ENCODE measurements at places on chromosomes 1 and 21.

GRCh38 chr1:75100481-75101092, 33.6 kb upstream of the LHX8 start:
- DNase-seq: no peak

GRCh38 chr1:163477276-163477830, 155.6 kb downstream of the NUF2 start:
- no peak for DNase-seq

DNA sequence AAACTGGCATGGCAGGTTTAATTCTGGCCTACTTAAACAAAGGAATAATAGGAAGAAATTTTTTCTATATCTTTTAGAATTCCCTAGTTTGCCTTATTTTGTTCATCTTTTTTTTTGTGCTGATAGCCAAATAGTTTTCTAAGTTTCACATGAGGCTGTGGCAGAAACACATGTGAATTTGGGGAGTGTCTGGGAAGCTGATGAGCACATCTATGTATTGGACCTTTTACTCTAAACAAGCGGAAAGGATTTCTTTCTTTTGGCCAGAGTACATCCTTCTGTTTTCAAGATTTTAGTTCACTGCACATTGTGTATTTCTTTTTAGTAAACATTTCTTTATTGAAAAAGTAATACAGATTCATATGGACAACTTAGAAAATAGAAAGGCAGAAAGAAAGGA, 5.6 kb downstream of the EEIG2 start:
- no peak for DNase-seq

- no peak for DNase-seq
Observed at GRCh38 chr1:107829036-107829770, 135.8 kb downstream of the VAV3 start.

GRCh38 chr1:2233468-2233867, 5.3 kb downstream of the SKI start:
- no peak for DNase-seq

DNA sequence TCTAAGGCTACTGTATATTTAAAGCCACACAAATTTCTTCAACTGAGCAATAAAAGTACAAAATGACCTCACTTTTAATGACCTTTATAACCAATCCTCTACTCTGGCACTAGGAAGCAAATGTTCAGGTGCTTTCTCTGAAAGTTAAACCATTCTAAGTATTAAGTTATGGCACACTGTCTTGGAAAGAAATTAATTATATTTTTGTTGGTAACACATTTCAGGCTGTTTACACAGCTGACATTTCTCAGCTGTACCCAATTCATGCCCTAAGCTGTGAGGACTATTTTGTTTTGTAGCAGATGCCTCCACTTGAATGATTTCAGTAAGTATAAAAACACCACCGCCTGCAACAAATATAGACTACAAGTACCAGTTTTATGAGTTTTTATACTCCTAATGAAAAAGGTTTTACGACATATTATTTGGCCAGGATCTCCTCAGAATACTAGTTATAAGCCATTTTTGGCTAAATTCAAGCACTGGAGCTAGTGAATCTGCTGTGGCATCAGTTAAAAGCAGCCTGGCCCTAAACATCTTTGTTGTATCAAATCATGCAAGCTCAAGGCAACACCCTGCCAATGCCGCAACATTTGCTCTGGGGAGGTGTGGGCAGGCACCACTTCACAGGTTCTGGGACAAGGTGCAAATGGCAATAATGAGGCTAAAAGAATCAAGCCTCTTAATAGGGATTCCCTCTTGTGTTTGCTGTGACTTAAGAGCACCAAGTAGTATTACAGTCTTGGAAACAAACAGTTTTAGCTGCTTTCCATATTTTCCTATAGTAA, 228.4 kb upstream of the DMRTA2 start:
- no peak for DNase-seq

- DNase-seq: no peak
Observed at GRCh38 chr1:163531345-163531744, 209.6 kb downstream of the NUF2 start.

GRCh38 chr1:36098650-36099365, 10.1 kb downstream of the ADPRS start:
- DNase-seq: no peak

GRCh38 chr1:36149973-36150295, 648 bp upstream of the TRAPPC3 start:
- DNase-seq: no peak

DNA sequence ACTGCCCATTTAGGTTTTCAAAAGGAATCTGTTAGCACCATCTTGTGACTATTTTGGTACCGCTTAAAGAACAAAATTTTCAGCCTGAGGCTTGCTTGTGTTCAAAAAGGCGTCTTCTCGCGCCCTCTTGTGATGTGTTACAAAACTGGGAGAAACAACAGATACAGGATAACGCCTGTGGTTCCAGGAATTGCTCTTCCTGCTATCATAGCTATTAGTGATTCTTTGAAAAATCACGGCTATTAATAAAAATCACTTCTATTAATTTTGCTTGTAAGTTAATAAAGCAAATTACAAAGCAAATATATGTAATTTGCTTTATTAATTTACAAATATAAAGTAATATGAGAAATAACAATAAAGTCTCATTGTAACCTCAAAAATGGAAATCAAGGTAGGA, 82.2 kb upstream of the ABCD3 start:
- DNase-seq: peak; percentile 93

- no peak for DNase-seq
Observed at GRCh38 chr1:59223198-59223597, 73.7 kb upstream of the FGGY start.

DNA sequence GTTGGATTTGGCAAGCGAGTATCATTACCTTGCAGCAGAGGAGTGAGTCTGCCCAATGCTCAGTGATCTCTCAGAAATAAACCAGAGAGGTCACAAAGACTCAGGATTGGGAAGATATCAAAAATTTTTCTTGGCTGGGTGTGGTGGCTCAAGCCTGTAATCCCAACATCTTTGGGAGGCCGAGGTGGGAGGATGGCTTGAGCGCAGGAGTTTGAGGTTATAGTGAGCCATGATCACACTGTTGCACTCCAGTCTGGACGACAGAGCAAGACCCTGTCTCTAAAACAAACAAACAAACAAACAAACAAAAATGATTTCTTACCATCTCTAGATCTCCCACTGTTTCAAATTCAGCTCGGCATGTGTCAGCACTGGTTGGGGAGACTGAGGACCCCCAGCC, 13.3 kb upstream of the BECN2 start:
- no peak for DNase-seq

DNA sequence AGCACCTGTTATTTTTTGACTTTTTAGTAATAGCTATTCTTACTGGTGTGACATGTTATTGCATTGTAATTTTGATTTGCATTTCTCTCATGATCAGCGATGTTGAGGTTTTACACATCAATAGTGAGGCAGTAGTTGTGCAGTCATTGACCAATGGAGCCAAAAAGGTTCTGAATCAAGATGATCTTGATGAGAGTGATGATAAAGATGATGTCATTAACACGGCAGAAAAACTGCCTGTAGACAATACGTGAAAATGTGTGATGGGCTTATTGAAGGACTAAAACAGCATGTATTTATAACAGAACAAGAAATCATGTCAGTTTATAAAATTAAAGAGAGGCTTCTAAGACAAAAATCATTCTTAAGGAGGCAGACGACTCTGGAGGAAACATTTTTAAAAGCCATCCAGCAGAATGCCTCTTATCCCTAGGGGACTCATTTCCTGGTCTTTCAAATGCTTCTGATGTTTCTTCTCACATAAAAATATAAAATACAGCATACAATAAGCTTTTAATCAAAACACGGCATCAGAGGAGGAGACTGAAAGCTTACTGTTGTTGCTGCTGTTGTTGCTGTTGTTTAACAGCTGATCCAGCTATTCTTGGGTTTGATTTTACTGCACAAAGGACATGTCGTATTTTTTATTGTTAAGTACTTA, 400.3 kb downstream of the LTN1 start:
- no peak for DNase-seq

- no peak for DNase-seq
Observed at GRCh38 chr1:236508593-236509027, 15.2 kb upstream of the LGALS8 start.

GRCh38 chr1:218829097-218829496, 344.6 kb upstream of the LYPLAL1 start:
- DNase-seq: peak; percentile 14

GRCh38 chr21:26843933-26844257, 1.3 kb downstream of the ADAMTS1 start:
- no peak for DNase-seq

DNA sequence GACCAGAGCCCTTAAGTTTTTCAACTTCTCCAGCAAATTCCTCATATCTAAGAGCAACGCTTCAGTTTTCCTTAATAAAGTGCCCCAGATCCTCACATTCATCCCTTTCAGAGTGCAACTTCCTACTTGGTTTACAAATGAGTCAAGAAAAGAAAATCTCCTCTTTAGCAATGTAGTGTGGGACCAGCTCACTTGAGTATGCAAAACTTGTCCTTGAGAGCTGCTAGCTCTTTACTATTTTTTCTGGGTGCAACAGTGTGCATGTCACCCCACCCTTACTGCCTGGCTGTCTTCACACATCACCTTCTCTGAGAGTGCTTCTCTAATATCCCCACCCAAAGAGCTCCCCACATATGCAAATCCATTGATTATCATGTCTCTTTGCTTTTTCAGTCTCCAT, 203.1 kb upstream of the CAMK1G start:
- DNase-seq: no peak

- DNase-seq: peak; percentile 78
Observed at GRCh38 chr1:31183927-31184554, 55.6 kb downstream of the NKAIN1 start.

GRCh38 chr1:72634946-72635345, 352.6 kb upstream of the NEGR1 start:
- no peak for DNase-seq

GRCh38 chr21:38960251-38960650, 154.5 kb downstream of the ETS2 start:
- no peak for DNase-seq

DNA sequence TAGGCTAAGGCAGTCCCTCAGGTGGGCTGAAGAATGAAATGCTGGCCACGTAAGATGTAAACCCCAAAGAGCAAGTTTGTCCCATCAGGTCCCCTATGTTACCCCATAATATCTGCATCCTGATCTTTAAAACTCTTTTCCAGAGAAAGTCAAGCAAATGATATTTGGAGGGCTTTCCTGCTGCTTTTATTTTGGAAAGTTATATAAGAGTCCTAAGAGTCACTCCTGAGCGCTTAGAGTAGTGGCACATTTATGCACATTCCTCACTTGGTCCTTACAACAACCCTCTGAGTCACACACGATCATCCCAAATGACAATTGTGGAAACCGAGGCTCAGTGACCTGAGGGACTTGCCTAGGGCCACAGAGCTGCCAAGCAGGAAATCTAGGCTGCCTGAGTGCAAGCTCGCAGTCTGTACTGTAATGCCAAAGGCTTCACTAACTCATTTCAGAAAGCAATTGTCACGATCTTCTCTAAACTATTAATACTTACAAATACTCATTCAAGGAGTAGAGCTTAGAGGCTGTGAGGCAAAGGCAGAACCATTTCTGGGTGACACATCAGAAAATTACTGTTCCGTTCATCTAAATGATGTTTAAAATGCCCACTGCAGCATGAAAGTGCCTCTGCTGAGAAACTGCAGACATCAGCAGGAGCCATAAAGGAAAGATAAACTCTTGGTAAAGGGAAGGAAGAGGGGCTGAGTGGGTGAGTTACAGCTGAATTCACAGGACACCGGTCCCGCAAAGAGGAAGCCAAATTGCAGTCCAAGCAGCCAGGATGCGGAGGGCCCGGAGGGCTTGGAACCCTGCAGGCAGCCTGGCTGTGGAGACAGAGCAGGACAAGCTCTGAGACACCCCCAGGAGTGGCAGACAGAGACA, 30.8 kb downstream of the CAPZB start:
- DNase-seq: peak; percentile 55

GRCh38 chr1:39701049-39701439, 9.8 kb upstream of the HPCAL4 start:
- peak; percentile 91 for DNase-seq

DNA sequence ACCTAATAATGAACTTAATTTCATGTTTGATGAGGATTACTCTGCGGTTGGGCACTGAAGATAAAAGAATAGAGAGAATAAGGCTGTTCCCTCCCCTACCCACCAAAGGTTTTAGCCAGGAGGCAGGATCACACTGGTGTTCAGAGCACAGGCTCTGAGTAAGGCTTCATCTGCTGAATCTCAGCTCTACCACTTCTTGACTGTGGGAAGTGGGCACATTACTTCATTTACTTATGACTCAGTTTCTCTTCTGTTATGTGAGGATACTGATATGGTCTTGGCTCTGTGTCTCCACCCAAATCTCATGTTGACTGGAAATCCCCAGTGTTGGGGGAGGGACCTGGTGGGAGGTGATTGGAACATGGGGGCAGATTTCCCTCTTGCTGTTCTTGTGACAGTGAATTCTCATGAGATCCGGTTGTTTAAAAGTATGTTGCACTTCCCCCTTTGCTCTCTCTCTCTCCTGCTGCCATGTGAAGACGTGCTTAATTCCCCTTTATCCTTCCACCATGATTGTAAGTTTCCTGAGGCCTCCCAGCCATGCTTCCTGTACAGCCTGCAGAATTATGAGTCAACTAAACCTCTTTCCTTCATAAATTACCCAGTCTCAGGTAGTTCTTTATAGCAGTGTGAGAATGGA, 79.7 kb downstream of the SMYD2 start:
- no peak for DNase-seq

DNA sequence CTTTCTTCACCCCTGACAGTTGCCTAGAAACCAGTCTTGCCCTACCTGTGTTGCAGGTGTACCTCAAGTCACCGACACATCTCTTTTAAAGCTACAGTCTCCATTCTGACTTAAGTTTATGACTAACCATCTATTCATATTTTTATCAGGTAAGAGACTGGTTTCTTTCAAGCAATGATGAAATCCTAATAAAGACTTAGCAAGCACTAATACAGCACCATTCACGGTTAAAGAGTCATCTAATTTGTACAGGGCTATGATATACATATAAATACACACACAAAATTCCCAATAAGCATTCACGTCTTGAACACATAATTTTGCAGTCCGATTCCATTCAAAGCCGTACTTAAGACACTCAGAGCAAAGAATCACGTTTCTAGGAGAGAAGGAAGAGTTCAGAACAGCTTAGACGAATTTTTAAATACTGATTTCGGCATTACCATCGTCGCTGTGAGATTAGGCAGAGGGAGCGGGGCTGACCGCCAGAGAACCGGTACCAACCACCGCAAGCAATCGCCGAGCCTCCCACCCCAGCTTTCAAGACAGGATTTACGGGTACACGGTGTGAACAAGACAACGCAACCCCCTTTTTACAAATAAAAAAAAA, 943 bp downstream of the ERRFI1 start:
- DNase-seq: no peak

GRCh38 chr1:18360251-18360650, 120.5 kb upstream of the KLHDC7A start:
- DNase-seq: peak; percentile 37

- DNase-seq: peak; percentile 21
Observed at GRCh38 chr1:239922778-239923522, 168.7 kb upstream of the FMN2 start.

Data from mesendoderm (in vitro differentiated cells).